Esophagus mucosa (tissue), 1 donor: ENCODE measurements at places on chromosomes 5 and 9. TPM values are rescaled to one million over a fixed set of nuclear protein-coding genes. Genes with fewer than 3 reads are reported as not detected.
A peak's percentile ranks its signal among the peaks of the same experiment; 100 is the strongest.

DNA sequence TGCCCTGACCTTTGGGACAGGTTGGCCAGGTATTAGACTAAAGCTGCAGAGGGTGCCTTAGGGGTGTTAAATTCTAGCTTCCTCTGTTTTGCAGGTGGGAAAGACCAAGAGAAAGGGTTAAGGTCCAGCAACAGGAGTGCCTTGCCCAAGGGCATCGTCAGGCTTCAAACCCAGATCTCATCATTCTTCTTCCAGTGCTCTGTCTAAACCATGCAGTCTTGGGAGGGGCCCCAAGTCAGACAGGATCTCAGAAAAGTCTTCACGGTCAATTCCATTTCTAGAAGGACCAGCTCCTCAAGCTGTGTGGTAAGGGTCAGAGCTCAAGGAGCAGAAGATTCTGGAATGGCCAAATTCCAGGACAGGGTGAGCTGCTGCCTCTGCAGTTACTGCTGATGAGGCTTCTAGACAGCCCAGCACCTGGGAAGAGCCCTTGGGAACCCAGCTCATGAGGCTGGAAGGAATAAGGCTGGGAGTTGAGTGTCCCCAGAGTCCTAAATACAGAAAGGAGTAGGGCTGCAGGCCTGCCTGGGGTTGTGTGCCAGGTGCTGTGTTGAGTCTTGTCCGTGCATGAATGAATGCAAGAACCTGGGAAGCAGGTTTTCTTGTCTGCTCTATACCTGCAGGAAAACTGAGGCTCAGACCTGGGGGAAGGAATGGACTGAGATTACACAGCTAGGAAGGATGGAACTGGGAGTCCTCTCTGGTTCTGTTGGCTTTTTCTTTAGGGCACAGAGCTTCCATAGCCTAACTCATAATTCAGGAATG, 69.3 kb downstream of the WWC1 start:
- ATAC-seq: peak; percentile 69

- no peak for ATAC-seq
Measured at GRCh38 chr5:669111-669841, 23.9 kb downstream of the TPPP start.

GRCh38 chr9:130321539-130321938, 56.0 kb downstream of the HMCN2 start:
- ATAC-seq: no peak

DNA sequence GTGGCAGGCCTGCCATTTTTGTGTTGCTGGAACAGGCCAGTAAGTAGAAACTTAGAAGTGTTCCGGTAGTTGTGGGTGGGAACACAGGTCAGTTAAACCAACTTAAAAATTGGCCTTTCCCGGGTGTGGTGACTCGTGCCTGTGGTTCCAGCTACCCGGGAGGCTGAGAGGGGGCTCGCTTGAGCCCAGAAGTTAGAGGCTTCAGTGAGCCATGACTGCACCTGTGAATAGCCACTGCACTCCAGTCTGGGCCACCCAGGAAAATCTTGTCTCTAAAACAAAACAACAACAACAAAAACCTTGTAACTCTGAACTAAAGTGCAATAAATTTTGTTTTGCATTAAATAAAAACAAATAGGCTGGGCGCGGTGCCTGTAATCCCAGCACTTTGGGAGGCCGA, 1.4 kb upstream of the NHP2 start:
- no peak for ATAC-seq

The FBXL7 gene
- 2.0 TPM for total RNA-seq

The IL13 gene
- not detected for total RNA-seq
